ENCODE measurements at places on chromosomes 3 and 15. TPM values are rescaled to one million over a fixed set of nuclear protein-coding genes. Genes with fewer than 3 reads are reported as not detected.

DNA sequence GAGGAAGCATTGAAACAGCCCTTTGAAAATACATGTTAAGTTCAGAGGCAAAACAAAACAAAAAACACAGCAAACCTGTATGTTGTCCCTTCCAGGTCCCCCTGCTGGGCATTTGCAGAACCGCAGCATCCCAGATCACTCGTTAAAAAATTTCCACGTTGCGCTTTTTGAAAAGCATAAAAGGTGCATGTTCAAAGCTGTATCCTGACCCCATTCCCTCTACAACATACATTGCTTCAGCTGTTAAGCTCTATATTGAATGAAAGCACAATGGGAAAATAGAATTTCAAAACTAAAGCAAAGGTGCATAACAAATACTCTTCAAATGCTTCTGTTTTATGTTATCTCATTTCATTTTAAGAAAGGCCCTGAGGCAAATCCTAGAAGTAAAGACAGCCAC is 328.3 kb downstream of the THSD4 start:
- no peaks in the 10 kb centered on the region for H3K27me3 ChIP-seq
- H3K27ac ChIP-seq = no peak overlapping the region
- peak; percentile 55 for DNase-seq
- H3K4me1 ChIP-seq = no peaks in the 10 kb centered on the region
- H3K36me3 ChIP-seq = no peaks in the 10 kb centered on the region
- no peak overlapping the region for H3K4me3 ChIP-seq

DNA sequence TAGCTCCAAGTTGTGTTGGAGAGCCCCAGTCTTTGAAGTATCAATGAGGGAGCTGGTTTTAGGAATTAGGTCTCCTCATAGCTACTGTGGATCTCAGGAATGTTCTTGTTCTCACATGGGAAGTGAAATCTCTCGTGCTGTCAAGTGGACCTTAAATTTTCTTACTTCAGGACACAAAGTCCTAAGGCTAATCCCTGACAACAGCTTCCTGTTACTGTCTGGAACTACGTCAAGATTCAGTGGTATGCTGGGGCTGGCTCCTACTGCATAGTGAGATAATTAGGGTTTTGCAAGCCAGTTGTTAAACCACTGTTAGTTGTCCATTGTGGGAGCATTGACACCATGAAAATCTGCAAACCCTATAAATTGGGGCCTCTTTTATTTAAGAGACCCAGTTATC is 22.8 kb downstream of the MESP1 start:
- H3K4me1 ChIP-seq = no peaks in the 10 kb centered on the region
- no peaks in the 10 kb centered on the region for H3K27me3 ChIP-seq
- H3K27ac ChIP-seq = no peak overlapping the region
- no peaks in the 10 kb centered on the region for H3K36me3 ChIP-seq

GRCh38 chr15:35549567-35549966 is 3.6 kb upstream of the DPH6 start:
- H3K27ac ChIP-seq = no peak overlapping the region
- H3K4me1 ChIP-seq = peaks cover 8% of the 10 kb centered on the region

- H3K4me1 ChIP-seq = no peaks in the 10 kb centered on the region
- H3K27ac ChIP-seq = no peak overlapping the region
- H3K27me3 ChIP-seq = no peaks in the 10 kb centered on the region
- DNase-seq = no peak
- H3K4me3 ChIP-seq = no peak overlapping the region
These were observed 3.5 kb downstream of the SEMA5B start for GRCh38 chr3:123024056-123024455.

DNA sequence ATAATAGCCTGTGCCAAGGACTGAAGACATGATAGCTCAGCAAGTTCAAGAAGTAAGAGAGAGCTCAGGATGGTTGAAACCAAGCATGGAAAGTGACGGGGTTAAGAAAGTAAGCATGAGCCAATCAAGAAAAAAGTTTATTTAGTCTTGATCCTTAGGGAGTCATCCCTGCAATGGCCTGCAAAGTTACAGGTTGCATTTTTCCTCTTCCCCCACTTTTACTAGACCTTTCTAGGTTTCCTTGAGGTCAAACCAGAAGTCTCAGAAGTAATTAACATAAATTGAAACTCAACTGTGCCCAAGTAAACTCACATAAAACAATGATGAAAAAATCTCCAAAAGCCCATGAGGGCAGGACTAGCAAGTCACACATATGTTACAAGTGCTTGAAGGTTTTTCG is 250.9 kb downstream of the MAGI1 start:
- no peaks in the 10 kb centered on the region for H3K27me3 ChIP-seq
- no peak for DNase-seq
- no peak overlapping the region for H3K27ac ChIP-seq
- H3K4me1 ChIP-seq = peaks cover 5% of the 10 kb centered on the region

- no peaks in the 10 kb centered on the region for H3K4me1 ChIP-seq
- no peaks in the 10 kb centered on the region for H3K27me3 ChIP-seq
- no peaks in the 10 kb centered on the region for H3K36me3 ChIP-seq
- no peak for DNase-seq
- no peak overlapping the region for H3K4me3 ChIP-seq
These were observed 30.8 kb downstream of the PLS1 start for GRCh38 chr3:142626971-142627370.

DNA sequence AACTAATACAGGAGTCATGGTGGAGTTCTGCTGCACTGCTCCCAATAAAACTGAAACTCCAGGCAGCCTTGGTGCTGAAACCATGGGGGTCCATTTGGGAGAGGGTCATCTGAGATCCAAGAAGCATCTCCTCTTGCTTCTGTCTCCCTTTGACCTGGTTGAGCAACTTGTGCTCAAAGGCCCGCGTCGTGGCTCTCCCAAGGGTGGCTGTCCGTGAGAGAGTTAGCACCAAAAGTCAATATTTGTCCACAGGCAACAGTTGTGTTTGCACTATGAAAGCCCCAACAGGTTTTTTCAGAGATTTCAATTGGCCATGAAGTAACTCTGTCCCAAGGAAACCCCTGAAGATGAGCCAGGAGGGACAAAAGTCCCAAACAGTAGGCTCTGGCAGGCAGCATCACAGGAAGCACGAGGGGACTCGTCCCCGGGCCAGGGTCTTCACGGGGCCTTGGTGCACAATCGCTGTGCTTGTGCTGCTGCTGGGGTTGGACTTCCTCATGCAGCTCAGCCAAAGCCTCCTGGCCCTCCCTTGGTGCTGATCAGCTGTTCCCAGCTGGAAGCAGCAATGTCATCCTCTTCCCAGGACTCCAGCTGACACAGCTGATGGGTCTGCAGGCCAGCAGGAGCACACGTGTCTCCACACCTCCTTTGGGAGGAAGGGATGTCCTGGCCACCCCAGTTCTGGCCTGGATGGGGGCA is 39.4 kb upstream of the WNT5A start:
- no peaks in the 10 kb centered on the region for H3K4me1 ChIP-seq
- H3K27me3 ChIP-seq = no peaks in the 10 kb centered on the region
- no peaks in the 10 kb centered on the region for H3K36me3 ChIP-seq
- no peak overlapping the region for H3K4me3 ChIP-seq

DNA sequence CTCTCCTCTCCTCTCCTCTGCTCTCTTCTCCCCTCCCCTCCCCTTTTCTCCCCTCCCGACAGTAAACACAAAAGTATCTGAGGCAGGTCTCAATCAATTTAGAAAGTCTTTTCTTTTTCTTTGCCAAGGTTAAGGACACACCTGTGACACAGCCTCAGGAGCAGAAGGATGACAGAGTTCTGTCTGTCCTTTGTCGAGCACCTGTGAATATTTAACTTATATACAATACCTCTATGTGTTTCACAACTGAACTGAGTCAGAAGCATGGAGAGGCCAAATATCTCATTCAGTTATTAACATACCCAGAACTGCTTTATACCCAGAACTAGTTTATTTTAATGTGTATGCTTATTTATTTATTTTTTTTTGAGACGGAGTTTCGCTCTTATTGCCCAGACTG is 81.1 kb upstream of the ROBO1 start:
- H3K27ac ChIP-seq = no peak overlapping the region
- H3K27me3 ChIP-seq = no peaks in the 10 kb centered on the region
- no peak for DNase-seq
- no peaks in the 10 kb centered on the region for H3K36me3 ChIP-seq

DNA sequence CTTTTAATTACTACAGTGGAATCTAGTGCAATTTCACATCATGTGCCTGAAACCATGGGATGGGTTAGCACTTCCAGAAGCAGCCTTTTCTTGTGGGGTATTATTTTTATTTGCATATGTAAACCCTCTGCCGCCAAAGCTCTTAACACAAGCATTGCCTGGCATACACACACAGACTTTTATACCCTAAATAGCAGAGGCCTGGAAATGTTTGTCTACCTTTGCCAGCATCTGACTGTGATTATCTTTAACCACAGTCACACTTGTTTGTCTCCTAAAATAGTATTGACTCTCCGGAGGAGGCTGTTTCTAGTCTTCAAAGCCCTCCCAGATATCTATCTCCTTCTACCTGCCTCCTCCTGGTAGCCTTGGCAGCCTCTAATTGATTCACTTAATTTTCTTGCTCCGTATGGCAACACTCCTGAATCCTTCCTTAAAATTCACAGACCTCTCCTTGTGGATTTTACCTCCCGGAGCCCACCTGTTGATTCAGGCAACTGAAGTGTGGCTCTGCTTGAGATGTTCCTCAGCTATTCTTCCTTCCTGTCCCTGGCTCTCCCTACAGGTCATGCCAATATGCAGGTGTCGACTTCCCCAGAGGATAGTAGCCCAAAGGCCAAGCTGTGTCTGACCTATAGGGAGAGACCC is 127.1 kb upstream of the UMPS start:
- no peaks in the 10 kb centered on the region for H3K4me1 ChIP-seq
- H3K4me3 ChIP-seq = no peak overlapping the region
- DNase-seq = no peak
- H3K27ac ChIP-seq = no peak overlapping the region

- DNase-seq = no peak
- H3K4me3 ChIP-seq = no peak overlapping the region
- H3K27ac ChIP-seq = no peak overlapping the region
These were observed 846.3 kb upstream of the ARPP21 start for GRCh38 chr3:34793057-34793456.

DNA sequence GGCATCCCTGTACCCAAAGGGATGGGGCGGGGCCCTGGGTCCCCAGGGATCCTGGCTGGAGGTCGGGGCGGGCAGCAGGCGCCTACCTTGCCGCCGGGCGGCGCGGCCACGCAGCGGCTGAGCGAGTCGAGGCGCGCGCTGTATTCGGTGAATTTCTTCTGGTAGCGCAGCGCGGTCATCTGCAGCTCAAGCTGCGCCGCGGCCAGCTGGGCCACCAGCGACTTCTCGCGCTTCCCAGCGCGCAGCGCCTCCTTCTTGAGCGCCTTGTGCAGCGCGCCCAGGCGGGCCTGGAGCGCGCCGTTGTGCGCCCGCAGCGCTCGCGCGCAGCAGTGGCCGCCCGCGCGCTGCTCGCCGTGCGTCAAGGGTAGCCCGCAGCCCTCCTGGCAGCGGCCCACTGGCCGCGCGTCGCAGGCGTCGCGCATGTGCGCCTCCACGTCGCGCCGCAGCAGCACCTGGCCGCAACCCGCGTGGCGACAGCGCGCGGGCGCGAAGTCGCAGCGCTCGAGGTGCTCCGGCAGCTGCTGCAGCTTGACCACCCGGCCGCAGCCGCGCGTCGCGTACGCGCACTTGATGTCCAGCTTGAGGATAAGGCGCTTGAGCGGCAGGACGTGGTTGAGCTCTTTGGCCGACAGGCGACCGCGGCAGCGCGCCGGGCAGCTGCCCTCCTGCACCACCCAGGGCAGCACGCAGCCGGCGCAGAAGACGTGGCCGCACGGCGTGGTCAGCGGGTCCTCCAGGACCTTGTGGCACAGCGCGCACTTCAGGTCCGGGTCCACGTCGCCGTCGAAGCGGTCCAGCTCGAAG is 522 bp downstream of the PDZRN3 start:
- peak overlapping the region; percentile 78 for H3K4me3 ChIP-seq
- peak overlapping the region; percentile 92 for H3K27ac ChIP-seq
- peaks cover 5% of the 10 kb centered on the region for H3K4me1 ChIP-seq
- H3K36me3 ChIP-seq = no peaks in the 10 kb centered on the region

- no peak overlapping the region for H3K4me3 ChIP-seq
- no peaks in the 10 kb centered on the region for H3K4me1 ChIP-seq
- no peak for DNase-seq
- H3K27ac ChIP-seq = no peak overlapping the region
These were observed 116.9 kb downstream of the ALDH1A2 start for GRCh38 chr15:57948351-57949289.

DNA sequence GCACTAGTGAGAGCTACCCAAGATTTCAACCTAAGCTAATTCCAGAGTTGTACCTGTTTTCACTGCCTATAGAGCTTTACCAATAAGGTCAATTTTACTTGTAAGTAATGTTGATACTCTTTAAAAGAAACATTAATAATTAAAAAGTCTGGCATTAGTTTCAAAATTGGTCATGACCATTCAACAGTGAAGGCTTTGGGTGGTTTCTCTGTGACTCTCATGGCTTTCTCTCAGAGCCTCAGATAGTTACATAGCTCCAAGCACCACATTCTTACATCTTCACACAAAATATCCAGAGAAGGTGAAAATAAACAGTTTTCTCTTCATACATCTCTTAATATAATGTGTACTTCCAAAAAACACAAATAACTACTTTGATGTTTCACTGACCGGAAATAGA is 61.5 kb upstream of the TCF12 start:
- no peaks in the 10 kb centered on the region for H3K27me3 ChIP-seq
- no peaks in the 10 kb centered on the region for H3K4me1 ChIP-seq
- no peak overlapping the region for H3K4me3 ChIP-seq
- DNase-seq = no peak
- no peak overlapping the region for H3K27ac ChIP-seq
- no peaks in the 10 kb centered on the region for H3K36me3 ChIP-seq

DNA sequence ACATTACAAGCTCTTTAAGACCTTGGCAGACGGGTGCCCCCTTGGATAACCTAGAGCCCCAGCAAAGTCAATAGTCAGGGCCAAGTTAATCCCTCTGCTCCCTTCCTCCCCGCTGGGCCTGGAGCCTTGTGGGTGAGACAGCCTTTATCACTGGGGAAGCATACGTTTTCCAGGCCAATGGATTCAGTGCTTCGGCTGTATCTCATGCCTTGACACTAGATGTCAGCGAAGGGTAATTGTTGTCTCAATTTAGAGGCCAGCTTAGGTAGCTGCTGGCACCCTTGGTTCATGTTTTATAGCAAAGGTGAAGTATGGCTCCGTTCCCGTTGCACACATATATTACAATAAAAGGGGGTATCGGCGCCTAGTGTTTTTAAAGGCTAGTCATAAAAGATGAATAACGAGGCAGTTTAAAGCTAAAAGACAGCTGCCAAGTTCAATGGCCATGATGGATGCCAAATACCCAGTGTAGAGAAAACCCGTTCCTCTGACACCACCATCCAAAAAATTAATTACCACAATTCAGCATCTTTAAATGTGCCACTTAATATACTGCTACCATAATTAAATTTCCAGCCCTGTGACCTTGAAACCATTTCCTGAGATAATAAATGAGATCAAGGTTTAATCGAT is 52.3 kb upstream of the BNIP2 start:
- no peak overlapping the region for H3K4me3 ChIP-seq
- no peaks in the 10 kb centered on the region for H3K36me3 ChIP-seq
- no peaks in the 10 kb centered on the region for H3K27me3 ChIP-seq

GRCh38 chr3:17187589-17188184 is 302.9 kb downstream of the PLCL2 start:
- no peak overlapping the region for H3K27ac ChIP-seq
- H3K27me3 ChIP-seq = no peaks in the 10 kb centered on the region
- no peak overlapping the region for H3K4me3 ChIP-seq
- no peak for DNase-seq
- no peaks in the 10 kb centered on the region for H3K36me3 ChIP-seq

The PROS1 gene
- 17.7 TPM for total RNA-seq

The SH2D7 gene
- total RNA-seq = not detected

The CYP1A2 gene
- 0.46 TPM for total RNA-seq

The EDC3 gene
- total RNA-seq = 20.6 TPM

The STARD9 gene
- 45.8 TPM for total RNA-seq

The SAMMSON gene
- 2.8 TPM for total RNA-seq

The GNAT1 gene
- not detected for total RNA-seq

The ARL8B gene
- total RNA-seq = 42.9 TPM

The NR2E3 gene
- total RNA-seq = 2.1 TPM

The RTP3 gene
- total RNA-seq = not detected

The IL16 gene
- total RNA-seq = 2.7 TPM

Data from prostate gland (tissue), 2 donors.